SK-N-MC (cell line): ENCODE measurements at places on chromosomes 2 and 18.

DNA sequence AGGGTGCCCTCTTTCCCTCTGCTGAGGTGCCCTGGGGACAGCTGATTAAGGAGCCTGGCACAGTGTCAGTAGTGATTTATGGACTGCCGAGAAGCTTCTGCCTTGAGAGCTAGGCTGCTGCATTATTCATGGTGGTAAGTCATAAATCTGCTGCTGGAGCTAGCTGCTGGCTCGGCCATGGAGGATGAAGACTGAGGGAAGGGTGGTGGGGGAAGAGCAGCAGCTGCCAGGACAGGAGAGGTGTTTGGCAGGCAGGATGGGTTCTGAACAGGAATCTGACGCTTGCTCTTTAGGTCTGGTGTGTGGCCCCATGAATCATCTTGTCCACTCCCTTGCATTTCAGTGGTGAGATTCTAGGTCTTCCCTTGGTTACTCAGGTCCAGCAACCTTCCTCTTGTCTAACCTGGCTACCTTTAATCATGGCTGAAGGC is 296.3 kb downstream of the DYSF start:
- DNase-seq: peak; percentile 51

GRCh38 chr18:46756025-46756558 is 761 bp downstream of the ST8SIA5 start:
- no peak for DNase-seq

GRCh38 chr2:217784996-217785543 is 217.7 kb downstream of the TNS1 start:
- no peak for DNase-seq

DNA sequence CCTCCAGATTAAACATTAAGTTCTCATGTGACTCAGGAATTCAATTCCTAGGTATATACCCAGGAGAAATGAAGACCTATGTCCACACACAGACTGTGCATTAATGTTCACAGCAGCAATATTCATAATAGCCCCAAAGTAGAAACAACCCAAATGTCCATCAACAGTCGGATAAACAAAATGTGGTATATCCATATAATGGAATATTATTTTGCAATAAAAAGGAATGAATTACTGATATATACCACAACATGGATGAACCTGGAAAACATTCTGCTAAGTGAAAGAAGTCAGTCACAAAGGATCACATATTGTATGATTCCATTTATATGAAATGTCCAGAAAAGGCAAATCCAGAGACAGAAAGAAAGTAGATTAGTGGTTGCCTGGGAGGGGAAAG is 20.5 kb downstream of the PELI1 start:
- no peak for DNase-seq

DNA sequence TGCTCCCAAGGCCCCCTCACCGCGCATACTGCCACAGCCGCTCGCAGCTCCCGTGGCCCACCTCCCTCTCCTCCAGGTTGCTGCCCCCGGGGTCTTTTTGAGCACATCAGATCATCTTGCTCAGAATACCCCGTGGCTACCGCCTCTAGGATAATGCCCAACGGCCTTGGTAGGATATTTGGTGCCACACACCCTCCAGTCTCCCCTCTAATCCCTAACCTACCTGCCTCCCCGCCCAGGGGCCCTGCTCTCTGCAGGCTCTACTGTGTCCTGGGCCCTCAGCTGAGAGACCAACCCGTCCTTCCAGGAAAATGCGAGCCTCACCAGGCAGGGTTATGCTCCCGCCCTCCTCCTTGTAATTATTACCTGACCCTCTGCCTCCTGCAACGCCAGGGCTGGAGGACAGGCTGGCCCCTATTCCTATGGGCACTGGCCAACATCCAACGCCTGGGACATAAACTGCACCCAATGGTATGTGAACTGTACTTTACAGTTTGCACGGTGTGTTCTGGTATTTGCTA is 1.5 kb upstream of the MTCL1 start:
- DNase-seq: no peak
